ENCODE measurements at places on chromosomes 5 and 9.

DNA sequence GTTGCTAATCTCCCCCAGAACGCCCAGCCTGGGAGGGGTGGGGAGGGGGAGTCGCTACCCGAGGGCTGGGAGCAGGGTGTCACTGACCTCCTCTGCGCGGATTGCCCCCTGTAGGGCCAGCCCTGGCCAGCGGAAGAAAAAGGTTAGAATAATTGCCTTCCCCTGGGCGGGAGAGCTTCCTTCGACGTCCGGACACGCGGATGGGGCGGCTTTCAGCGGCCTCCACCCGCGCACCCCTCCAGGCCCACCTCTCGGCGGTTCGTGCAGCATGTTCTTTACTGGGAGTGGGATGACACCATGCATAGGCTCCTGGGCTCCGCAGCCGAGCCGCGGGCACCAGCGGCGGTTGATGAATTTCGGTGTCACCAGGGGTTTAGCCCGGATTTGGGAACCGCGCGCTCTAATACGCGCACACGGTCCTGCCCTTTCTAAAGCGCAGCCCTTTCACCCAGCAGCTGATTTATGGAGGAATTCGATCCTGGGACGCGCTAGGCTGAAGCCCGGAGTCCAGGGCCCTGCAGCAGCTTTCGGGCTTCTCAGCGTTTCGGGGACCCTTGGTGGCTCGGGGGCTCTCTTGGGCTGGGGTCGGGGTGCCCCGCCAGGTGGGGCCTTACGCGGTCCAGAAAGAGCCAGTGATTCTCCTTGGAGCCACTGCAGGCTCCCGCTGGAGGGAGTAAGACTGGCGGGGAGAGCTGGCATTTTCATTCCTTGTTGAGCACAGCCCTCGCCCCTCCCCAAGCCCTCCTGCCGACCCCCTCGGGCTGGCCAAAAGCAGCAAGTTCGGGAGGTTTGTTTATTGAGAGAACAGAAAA is 10.1 kb downstream of the LMX1B start:
- DNase-seq: no peak

GRCh38 chr5:154714266-154714986 is 40.8 kb upstream of the LARP1 start:
- no peak for DNase-seq

DNA sequence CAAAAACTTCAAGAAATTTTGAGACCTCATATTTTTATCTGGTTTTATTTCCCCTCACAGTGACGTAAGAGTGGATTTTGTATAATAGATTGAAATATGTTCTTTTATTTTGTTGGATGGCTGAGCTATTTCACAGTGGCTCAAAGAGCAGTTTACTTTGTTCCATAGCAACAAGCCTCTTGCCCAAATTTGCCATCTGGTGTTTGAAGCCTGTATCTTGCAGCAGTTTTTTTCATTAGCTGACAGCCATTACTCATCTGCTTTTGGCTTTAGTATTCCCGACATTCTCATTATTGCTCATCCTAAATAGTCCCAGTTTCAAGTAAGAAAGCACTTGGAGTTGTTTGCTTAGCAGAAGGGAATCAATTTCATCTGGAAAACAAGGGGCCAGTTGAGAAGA is 36.3 kb downstream of the GDA start:
- DNase-seq: no peak

- no peak for DNase-seq
Measured at GRCh38 chr5:94157704-94158539, 416.5 kb upstream of the POU5F2 start.

GRCh38 chr9:130425741-130426466 is 18.9 kb upstream of the ASS1 start:
- DNase-seq: no peak

DNA sequence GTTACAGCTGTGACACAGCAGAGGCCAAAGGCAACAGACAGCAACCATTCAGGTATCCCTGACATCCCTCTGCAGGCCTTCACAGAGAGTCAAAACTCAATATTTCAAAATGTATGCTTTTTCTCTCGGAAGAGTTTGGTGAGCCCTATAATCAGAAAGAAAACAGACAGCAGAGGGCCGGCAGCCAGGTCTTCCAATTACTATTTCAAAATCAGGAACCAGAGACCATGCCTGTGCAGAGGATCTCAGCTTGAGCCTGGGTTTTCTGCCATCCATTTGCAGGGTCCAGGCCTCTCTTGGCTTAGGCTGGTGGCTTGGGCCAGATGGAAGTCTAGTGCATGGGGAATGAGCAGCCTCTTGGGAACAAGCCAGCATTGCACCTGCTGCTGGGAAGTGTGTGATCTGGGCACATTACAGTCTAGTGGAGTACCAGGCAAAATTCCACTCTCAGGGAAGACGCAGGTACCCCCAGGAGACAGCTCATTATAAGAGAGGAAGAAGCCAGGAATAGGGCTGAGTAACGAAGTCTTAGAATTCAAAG is 231.3 kb downstream of the ENC1 start:
- DNase-seq: no peak

GRCh38 chr5:172805018-172805683 is 28.9 kb upstream of the ERGIC1 start:
- DNase-seq: no peak

GRCh38 chr9:79196606-79197005 is 375.2 kb upstream of the TLE4 start:
- DNase-seq: no peak

DNA sequence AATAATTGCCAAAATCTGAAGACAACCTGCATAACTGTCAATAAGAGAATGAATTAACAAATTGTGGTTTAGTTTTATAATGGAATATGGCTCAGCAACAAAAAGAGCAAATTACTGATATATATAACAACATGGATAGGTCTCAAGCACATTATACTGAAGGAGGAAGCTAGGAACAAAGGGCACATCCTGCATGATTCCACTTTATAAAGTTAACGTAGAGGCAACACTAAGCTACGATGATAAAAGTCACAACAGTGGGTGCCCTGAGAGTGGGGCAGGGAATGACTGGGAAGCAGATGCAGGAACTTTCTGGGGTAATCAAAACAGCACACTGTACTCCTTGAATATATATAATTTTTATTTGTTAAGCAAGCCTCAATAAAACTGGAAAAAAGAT is 165.2 kb downstream of the RMI1 start:
- no peak for DNase-seq

- DNase-seq: no peak
Measured at GRCh38 chr5:99129768-99130501, 201.1 kb upstream of the CHD1 start.

DNA sequence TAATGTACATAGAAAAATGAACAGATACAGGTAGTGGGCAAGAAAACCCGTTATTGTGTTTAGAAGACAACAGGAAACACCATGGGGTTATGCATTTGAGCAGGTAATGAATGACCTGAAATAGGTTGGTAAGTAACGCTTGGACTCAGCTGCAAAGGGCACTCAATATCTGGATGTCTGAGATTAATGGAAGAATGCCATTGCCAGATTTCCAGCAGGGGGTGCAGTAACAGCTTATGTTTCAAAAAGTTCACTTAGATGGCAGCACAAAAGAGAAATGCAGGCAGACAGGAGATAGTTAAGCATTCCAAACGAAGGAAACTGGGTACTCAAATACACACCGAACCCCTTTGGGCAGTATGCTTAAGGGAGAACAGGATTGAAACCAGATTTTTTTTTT is 285.5 kb upstream of the VLDLR start:
- DNase-seq: no peak

GRCh38 chr9:133960568-133961129 is 31.5 kb downstream of the VAV2 start:
- no peak for DNase-seq

DNA sequence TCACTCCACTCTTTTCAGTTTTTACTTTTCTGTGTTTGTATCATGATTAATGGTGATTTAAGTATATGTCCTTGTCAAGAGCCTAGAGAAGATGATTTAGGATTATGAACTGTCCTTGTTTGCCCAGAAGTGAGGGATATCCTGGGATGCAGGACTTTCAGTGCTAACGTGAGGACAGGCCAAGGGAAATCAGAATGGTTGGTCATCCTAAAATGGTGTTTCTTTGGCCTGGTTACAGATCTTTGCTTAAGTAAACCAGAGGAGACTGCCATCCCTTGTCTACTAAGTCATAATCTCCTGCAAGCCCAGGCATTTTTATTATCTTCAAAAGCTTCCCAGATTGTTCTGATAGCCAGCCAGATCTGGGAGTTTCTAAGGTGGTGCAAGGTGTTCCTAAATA is 22.3 kb upstream of the DPYSL3 start:
- no peak for DNase-seq

GRCh38 chr9:10014889-10015288 is 597.9 kb downstream of the PTPRD start:
- DNase-seq: no peak

DNA sequence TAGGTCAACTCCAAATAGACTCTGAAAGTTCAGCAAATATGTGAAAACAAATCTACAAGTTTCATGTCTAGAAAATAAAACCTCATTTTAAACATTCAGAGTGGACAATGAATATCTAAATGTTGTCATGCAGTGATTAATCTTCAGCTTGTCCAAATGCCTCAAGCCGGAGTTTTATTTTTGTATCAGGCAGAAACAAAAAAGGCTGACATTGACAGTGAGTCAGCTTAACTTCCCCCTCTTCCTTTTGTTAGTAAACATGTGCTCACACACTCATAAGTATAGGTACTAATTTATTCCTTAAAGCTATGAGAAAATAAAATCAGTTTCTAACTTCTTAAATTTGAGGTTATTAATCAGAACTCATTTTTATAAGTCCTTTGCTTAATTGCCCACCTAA is 467.9 kb upstream of the DAB2 start:
- DNase-seq: no peak

- DNase-seq: no peak
Measured at GRCh38 chr9:112286926-112287325, 46.5 kb downstream of the PTBP3 start.

DNA sequence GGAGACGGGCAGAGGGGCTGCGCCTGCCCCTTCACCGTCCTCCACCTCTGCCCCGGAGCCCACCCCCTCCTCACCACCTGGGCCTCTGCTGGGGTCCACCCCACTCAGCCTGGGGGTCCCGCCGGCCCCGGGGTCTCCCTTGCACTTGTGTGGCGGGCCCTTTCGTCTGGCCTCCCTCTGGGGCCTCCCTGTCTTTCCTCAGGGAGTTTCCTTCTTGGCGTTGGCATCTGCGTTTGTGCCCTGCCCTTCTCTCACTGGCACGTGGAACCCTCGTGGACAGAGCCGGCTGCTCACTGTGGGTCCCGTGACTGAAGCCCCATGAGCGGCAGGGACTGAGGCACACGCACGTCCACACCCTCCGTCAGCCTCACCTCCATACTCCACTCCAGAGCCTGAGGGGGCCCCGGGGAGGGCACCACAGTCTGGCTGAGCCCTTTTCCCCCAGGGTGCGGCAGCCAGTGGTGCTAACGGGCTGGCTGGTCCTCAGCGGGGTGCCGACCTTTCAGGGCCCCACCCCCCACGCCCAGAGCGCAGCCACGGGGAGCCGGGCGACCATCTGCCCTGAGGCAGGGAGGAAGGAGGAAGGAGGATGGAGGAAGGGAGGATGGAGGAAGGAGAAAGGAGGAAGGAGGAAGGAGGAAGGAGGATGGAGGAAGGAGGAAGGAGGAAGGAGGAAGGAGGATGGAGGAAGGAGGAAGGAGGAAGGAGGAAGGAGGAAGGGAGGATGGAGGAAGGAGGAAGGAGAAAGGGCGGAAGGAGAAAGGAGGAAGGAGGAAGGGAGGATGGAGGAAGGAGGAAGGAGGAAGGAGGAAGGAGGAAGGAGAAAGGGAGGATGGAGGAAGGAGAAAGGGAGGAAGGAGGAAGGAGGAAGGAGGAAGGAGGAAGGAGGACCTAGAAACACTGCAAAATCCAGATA is 53.0 kb upstream of the NRARP start:
- no peak for DNase-seq

DNA sequence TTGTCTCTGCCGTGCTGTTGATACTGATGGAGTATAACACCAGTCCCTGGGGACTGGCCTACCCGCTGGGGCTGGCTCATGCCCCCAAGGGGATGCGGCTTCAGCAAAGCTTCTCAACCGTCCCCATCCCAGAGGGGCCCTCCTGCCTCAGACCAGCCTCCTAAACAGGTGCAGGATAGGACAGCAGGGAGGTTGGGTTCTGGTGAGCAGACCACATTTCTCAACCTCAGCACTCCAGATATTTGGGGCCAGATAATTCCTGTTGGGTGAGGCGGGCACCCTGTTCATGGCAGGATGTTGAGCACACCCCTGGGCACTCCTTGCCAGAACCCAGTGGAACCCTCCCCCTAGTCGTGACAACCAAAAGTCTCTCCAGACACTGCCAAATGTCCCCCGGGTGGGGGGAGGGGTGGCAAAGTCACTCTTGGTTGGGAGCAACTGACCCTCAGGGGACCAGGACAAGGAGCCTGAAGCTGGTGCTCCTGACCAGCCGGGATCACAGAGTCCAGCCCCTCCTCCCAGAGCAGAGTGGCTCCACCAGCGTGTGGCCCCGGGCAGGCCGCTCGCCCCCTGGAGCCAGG is 107.8 kb downstream of the ZNF354C start:
- no peak for DNase-seq

DNA sequence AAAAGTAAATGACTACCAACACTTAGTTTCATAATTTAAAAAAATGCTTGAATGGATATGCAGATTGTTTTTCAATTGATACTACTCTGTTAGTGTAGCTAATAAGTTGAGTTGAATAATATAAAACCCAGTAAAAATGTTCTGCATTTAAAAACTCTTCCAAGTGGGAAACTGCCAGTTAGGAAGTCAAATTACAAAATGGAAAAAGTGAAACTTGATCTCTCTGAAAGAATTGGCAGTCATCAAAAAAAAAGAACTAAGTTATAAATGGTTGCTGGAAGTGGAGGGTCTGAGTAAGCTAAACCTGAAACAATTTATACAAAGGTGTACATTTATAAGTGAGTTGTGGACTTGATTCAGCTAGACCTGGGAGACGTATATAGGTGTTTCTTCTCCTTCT is 52.4 kb downstream of the VCAN start:
- no peak for DNase-seq

GRCh38 chr5:65020492-65020891 is 251.8 kb downstream of the CWC27 start:
- DNase-seq: no peak

DNA sequence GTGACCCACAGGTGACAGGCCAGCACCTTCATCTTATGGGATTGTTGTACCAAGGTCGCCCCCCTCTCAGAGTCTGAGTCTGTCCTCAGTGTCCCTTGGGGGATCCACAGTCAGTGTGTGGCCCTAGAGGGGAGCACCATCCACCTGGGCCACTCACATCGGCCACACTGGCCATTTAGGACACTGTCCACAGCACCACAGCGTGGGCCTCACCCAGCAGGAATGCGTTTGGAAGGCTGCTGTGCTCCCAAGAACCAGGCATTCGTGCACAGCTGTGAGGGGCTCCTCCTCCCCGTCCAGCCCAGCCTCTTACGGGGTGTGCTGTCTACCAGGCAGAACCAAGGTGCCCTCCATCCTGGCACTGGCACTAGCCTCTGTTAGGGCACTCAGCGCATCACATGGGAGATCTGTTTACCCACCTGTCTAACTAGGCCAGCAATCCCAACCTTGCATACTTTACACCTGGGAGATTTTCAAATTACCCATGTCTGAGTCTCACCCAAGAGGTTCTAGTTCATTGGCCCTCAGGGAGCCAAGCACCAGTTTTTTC is 24.5 kb upstream of the UBE2QL1 start:
- DNase-seq: no peak

- no peak for DNase-seq
Measured at GRCh38 chr9:122356627-122357026, 14.2 kb upstream of the PTGS1 start.

Measured in activated CD8-positive, alpha-beta memory T cell treated with anti-CD3 and anti-CD28 coated beads for 1 hour (primary cell).